ENCODE measurements at places on chromosomes 1 and 21.

- no peaks in the 10 kb centered on the region for H3K27me3 ChIP-seq
- H3K4me1 ChIP-seq, result peaks cover 12% of the 10 kb centered on the region
- H3K36me3 ChIP-seq, result no peaks in the 10 kb centered on the region
- H3K27ac ChIP-seq, result no peak overlapping the region
- H3K4me3 ChIP-seq, result no peak overlapping the region
Observed at GRCh38 chr1:224495866-224496265, 61.3 kb upstream of the WDR26 start.

- no peak for DNase-seq
- no peak overlapping the region for H3K27ac ChIP-seq
- peaks cover 9% of the 10 kb centered on the region for H3K27me3 ChIP-seq
- H3K4me1 ChIP-seq, result no peaks in the 10 kb centered on the region
Observed at GRCh38 chr21:42815217-42815616, 64.1 kb downstream of the WDR4 start.

GRCh38 chr21:36534656-36535055, 54.7 kb upstream of the CLDN14 start:
- H3K4me3 ChIP-seq, result no peak overlapping the region
- no peak overlapping the region for H3K27ac ChIP-seq
- H3K36me3 ChIP-seq, result no peaks in the 10 kb centered on the region

DNA sequence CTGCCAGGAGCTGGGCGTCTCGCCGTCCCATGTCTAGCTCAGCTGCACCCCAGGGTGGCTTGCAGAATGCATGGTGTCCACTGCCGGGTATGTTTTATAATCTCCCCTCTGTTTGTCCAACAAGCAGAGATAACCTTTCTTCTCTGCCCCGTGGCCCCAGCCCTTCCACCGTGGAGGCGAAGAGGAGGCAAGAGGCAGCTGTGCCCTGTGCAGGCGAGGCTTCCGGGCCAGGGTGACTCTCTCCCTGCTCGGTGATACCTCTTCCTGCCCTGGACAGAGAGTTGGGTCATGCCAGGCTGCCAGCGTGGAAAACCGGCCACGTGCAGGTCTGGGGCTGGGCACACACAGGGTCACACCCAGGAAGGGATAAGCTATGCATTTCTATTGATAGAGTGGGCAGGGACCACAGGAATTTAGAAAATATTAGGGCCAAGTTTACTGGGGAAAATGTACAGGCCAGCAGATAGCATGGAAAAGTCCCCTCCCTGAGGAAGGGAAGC, at the start of gene TFF2:
Gene TFF2 (minus strand): TSS at position 68 of the 500 bp plus-strand sequence. CDS start 37 bp downstream, at position 31.
- H3K27ac ChIP-seq, result no peak within 1 kb of the TSS
- no peak for DNase-seq
- peaks cover 23% of the 10 kb centered on the region for H3K27me3 ChIP-seq
- no peak within 1 kb of the TSS for H3K4me3 ChIP-seq
- H3K4me1 ChIP-seq, result peaks cover 5% of the 10 kb centered on the region
- peaks cover 10% of the 10 kb centered on the region for H3K36me3 ChIP-seq

DNA sequence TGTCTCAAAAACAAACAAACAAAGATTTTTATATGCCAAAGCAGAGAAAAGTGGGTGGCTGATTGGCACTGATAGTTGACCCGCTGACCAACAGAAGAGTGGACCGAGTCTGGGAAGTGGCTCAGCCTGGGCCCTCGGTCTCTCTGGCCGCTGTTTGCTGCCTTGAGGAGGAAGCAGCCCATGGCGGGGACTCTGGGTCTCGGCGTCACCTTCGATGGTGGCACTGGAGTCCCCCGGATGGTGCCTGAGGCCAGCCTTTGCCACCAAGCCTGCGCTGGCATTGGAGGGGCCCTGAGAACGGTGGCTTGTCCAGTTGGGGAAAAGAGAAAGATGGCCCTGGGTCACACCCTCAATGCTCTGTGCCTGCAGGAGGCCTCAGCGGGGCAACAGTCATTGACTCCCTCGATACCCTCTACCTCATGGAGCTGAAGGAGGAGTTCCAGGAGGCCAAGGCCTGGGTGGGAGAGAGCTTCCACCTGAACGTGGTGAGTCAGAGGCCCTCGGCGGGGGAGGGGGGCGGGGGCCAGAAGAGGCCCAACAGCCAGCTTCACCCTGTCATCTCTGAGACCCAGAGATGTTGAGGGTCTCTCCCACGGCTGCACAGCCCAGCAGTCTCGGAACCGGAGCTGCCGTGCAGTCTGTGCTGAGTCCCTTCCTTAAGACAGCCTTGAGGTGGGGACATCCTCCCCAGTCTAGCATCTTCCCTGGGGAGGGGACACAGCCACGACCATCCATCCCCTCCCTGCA, 53.5 kb upstream of the SELENON start:
- H3K4me1 ChIP-seq, result no peaks in the 10 kb centered on the region
- no peak overlapping the region for H3K4me3 ChIP-seq
- H3K36me3 ChIP-seq, result peaks cover 2% of the 10 kb centered on the region
- H3K27me3 ChIP-seq, result peaks cover 12% of the 10 kb centered on the region
- DNase-seq, result no peak
- H3K27ac ChIP-seq, result no peak overlapping the region

DNA sequence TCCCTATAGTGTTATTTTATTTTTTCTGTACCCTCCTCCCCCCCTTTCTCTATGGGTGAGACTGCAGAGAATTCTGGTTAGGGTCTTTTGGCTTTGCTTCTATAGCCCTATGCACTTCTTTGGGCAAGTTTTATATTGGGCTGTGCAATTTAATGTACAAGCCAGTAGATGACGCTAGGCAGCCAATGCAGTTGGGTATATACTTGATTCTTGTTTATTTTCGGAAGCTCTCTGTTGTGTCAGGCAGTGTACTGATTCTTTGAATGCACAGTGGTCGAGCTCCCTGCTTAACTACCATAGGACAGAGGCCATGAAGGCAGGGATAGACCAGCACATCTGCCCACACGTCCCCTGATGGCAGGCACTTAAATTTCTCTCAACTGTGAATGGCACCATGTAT, 34.1 kb upstream of the GPR52 start:
- no peak for DNase-seq
- peaks cover 22% of the 10 kb centered on the region for H3K4me1 ChIP-seq
- peaks cover 23% of the 10 kb centered on the region for H3K36me3 ChIP-seq
- H3K4me3 ChIP-seq, result no peak overlapping the region
- no peaks in the 10 kb centered on the region for H3K27me3 ChIP-seq

All from memory B cell (primary cell).